Stimulated activated CD4-positive, alpha-beta T cell treated with anti-CD3 and anti-CD28 coated beads, Interleukin-1b, Interleukin-23, amount 100 ng/mL, for 24 hours (primary cell): ENCODE measurements at places on chromosomes 5 and 9.
A peak's percentile ranks its signal among the peaks of the same experiment; 100 is the strongest.

- DNase-seq: no peak
These were observed 101.8 kb downstream of the ESM1 start for GRCh38 chr5:54883374-54884194.

DNA sequence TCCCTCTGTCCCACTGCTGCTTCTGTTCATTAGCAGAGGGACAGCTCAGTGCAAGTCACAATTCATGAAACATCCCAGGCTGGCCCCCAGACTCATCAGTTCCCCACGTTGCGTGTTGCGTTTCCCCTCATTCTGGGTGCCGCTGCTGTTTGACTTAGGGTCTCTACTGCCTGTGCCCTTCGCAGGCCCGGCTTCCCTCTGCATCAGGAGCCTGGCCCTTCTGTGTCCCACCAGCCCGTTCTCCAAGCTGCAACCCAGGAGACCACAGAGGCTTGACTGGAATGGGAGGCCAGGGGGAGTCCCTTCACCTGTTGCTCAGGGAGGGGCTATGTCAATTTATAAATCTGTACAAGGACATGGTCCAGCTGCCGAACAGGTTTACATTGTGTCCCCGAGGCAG, 53.9 kb upstream of the SUSD3 start:
- no peak for DNase-seq

- DNase-seq: no peak
These were observed 248.0 kb upstream of the PTGER4 start for GRCh38 chr5:40431734-40432133.

GRCh38 chr9:111442360-111443027, 41.7 kb downstream of the ECPAS start:
- no peak for DNase-seq

- no peak for DNase-seq
These were observed 168.0 kb upstream of the POU5F2 start for GRCh38 chr5:93909356-93909755.

- no peak for DNase-seq
These were observed 632.6 kb upstream of the SEMA6A start for GRCh38 chr5:117207088-117207668.

- no peak for DNase-seq
These were observed 170.2 kb downstream of the GAPVD1 start for GRCh38 chr9:125431741-125432271.

DNA sequence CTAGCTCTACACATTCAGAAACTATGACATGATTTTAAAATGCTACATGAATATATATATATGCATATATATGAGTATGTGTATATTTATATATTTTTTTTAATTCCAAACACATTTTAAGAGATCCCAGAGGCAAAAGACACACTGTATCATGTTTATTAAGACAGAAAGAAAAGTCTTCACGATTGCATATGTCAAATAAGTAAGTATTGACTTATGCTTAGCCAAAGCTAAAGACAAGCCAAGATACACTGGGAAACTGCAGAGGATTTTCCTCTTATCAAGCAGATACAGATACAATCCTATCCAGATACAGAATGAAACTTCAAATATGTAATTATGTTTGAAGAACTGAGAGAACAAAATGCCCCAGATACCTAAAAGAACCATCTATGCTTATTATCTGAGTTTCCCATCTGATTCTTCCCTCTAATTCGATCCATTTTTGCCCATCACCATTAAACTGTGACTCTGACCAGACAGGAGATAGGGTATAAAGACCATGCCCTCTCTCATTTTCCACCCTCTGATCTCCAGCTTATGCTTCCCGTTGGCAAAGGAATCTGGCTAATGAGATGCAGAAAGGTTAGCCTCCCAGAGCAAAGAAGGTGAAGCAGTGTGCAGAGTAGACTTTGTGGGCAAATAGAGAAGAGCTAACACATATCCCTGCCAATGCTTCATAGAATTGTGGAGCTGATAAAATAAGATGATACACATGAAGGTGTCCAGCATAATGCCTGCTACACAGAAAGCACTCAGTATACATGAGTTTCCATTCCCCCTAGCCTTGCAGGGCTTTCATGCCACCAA, 131.0 kb upstream of the TARS1 start:
- DNase-seq: no peak

DNA sequence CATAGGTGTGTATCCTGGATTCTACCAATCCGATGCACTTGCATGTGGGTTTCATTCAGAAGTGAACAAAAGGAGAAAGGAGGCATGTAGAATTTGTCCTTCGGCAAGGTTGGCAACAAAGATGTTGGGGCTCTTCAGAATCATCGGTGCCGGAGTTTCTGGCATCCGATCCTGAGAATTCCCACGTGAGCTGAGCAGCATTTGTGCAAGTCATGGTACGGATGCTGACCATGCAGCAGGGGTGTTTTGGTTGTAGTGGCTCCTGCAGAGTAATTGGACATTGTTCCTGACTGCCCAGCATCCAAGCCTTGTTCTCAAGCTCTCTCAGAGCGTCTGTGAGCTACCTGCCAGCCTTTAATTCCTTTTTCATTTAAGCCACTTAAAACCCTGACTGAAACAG, 19.0 kb upstream of the POC5 start:
- DNase-seq: no peak

GRCh38 chr9:134743853-134744252, 102.2 kb downstream of the COL5A1 start:
- no peak for DNase-seq

GRCh38 chr9:114401344-114401743, 13.6 kb upstream of the AKNA start:
- DNase-seq: no peak

DNA sequence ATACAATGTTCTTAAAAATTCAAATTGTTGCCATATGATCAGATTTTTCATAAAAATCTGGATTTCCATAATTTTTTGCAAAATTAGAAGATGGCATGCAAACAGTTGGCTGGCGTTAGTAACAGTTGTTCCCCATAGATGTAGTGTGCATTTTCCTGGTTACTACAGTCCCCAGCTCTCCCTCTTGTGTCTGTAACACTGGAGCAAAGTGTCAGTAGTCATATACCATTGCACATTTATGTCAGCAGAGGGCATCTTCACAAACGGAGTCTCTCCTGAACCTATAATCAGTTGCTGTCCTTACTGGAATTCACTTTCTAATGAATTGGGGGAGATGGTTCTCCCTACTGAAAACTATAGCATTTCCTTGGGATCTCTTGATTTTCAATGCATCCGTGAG, 44.7 kb upstream of the DMAC1 start:
- DNase-seq: no peak

GRCh38 chr9:121305269-121305994, 37.5 kb downstream of the GSN start:
- DNase-seq: no peak

DNA sequence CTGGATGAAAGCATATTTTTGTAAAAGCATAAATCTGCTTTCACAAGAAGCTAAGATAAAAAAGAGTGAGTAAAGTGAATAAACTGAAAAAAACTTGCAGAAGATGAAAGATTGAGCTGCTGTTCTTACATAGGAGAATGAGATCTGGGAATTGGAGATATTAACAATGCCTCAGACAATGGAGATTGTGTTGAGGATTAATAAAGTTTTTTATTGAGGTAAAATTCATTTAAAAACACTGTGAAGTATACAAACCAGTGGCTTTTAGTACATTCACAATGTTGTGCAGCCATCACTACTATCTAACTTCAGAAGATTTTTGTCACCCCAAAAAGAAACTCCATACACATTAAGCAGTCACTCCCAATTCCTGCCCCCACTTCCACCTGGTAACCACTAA, 19.7 kb upstream of the UBLCP1 start:
- DNase-seq: no peak

DNA sequence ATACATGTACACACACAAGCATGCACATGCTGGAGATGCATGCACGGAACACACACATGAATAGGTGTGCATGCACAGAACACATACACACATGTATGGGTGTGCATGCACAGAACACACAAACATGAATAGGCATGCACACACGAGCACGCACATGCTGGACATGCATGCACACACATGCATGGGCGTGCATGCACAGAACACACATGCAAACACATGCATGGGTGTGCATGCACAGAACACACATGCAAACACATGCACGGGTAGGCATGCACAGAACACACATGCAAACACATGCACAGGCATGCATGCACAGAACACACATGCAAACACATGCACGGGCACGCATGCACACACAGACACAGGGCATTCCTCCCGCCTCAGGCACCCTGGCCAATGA, 382.3 kb downstream of the IRX2 start:
- DNase-seq: no peak

DNA sequence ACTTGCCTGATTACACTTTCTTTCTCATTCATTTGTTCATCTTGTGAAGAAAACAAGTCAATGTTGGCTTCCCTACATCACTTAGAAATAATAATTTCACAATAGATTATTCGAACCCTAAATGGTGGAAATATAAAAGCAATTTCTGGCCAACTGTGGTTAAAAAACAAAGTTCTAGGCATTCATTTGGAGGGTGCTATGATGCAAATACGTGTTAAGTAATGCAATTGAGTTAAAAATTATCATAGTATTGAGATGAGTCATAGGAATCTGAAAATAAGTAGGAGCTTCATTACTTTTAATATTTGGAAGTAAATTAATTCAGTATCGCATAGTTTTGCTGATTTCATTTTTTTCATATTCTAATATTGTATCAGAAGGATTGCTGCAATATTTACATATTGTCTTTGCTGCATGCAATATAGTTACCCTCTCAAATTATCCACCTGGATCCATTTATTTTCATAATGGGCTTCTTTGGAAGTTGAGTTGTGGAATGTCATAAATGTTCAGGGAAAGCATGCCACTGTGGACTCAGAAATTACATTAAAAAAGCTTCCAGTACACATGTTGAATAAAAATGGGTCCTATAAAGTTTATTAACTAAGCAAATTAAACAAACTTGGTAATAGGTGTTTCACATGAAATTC, 647.7 kb upstream of the WWC1 start:
- no peak for DNase-seq

DNA sequence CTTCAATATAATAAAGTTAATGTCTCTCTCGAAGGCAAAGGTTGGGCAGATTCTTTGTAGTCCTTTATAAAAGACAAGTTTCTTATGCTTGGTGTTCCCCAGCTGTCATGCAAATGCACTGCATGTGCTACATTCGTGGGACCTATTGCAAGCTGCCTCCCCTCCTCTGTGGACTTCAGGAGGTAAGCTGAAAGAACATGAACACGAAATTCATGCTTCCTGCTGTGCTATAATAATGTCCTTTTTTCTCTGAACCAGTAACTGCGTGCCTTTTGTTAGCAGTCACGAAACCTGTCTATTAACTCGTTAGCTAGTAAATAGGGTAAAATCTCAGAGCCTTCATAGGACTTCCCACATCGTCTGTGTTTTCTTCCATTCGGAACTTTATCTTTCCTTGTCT, 363.5 kb downstream of the CDH9 start:
- DNase-seq: no peak

- DNase-seq: no peak
These were observed 69.2 kb upstream of the FCN1 start for GRCh38 chr9:134986957-134987356.

DNA sequence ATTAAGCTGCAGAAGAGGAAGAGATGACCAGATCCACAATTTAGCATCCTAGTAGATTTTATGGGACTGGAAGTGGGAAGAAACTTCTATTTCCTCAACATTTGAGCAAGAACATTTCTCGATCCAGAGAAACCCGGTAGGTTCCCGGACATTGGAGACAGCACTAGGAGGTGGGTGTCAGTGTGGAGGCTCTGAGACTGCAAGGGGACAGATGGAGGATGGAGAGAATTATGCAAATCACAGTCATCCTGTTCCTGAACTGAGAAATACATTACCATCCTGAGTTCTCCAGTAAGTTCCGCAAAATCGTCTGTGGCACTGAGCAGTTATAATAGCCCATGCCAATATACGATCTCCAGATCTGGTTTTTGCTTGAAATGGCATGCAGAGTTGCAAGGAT, 25.6 kb downstream of the GLDC start:
- DNase-seq: no peak

GRCh38 chr9:135479469-135480052, at the start of gene PPP1R26:
Gene PPP1R26 (plus strand): TSS chr9:135479782. CDS start chr9:135484511, 4,729 bp downstream.
- no peak for DNase-seq

DNA sequence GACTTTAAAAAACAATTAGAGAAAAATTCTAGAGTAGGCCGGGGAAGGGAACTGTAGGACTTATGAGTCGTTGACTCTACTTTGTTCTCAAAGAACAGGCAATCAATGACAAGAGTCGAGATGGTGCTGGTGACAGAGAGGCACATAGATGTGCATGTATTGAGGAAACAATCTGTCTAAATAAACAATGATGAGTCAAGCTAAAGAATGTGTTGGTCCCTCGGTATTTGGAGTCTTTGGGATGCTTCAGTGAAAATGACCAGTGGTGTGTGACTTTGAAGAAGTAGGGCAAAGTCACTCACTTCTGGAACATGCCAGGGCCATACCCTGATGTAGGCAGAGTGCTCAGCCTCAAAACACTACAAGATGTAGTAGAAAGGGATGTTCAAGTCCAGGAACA, 288.1 kb upstream of the PANK3 start:
- DNase-seq: no peak

DNA sequence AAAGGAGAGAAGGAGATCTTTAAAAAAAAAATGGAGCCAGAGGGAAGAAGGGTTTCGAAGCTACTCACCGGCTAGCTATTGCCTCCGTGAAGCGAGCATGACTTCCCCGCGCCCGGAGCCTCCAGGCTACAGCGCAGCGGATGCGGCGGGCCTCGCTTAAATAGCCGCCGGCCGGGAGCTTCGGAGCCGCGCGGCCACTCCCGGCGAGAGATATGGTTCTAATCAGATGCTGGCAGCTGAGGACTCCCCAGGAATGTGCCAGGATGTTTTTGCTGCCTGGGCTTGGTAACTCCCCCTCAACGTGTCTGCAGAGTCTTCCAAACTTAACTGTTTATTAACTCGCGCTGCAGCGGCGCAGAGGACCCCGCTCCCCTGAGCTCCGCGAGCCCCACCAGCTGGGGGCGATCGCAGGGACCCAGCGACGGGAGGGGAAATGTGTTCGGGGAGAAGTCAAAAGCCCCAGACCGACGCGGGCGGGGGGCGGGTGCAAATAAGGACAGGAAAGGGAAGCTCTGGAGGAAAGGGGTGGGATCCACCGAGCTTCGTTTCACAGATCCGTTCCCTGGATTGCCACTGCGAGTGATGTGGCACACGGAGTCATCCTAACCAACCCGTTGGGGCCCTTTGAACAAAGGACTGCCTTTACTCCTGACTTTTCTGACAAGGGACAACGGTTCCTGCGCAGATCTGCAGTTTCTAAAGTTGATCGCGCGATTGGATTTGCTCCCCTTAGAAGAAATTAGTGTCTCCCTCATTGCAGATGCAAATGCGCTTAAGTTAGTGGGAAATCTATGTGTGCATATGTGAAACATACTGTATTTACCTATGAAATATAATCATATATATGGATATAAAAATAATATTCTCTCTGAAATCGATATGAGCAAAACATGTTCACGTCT, at the start of gene DAB2:
Gene DAB2, minus strand, starts transcription at position 245 of the 902 bp plus-strand sequence. CDS start 30,660 bp downstream, outside the sequence.
- DNase-seq: peak; percentile 21

GRCh38 chr9:17837965-17838364, 259.1 kb downstream of the SH3GL2 start:
- no peak for DNase-seq

DNA sequence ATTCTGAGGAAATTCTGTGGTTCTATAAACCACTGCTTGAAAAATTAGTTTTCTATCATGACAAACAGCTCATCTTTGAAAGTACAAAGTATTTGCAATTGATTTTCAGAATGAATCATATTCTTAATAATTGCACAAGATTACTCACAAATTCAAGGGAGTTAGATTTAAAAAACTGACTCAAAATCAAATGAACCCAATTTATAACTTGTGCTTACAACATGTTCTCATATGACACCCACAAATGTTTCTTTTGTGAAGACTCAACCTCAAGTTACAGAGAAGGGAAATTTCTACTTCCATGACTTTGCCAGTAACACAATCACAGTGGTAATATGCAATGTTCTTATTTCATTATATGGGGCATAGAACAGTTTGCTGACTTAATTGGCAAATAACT, 272.0 kb upstream of the ACTBL2 start:
- DNase-seq: no peak
